Panc1 (cell line): ENCODE measurements at places on chromosomes 6 and 20. TPM values are rescaled to one million over a fixed set of nuclear protein-coding genes. Genes with fewer than 3 reads are reported as not detected.

DNA sequence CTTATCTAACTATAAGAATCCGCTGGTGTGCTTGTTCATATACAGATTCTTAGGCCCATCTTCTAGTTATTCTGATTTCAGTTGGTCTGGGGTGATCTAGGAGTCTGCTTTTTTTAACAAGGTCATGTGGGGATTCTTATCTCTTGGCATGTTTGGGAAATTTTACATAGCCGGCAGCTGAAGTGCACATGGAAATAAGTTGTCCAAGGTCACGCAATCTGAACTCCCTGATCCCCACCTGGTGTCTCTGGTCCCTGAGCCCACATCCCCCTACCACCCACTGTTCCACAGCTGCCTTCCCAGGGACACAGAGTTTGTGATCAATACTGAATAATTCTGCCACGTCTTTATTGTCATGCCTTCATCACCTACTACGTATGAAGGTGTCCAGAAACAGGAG is 90.8 kb downstream of the SSR1 start:
- no peak for DNase-seq

The GCM1 gene
- total RNA-seq = not detected

- DNase-seq = no peak
Measured at GRCh38 chr6:108123946-108124345, 41.9 kb upstream of the NR2E1 start.

- no peak for DNase-seq
Measured at GRCh38 chr6:35382015-35382414, 39.7 kb downstream of the PPARD start.

- no peak for DNase-seq
Measured at GRCh38 chr6:64289931-64290330, 654.3 kb downstream of the PHF3 start.

GRCh38 chr20:46279103-46279502 is 29.2 kb downstream of the CDH22 start:
- DNase-seq = no peak

GRCh38 chr20:55174172-55174571 is 698.8 kb downstream of the DOK5 start:
- no peak for DNase-seq

The PPIL6 gene
- total RNA-seq = 2.2 TPM

The DEFB119 gene
- total RNA-seq = not detected

The TFAP2A gene
- 83.9 TPM for total RNA-seq

- no peak for DNase-seq
Measured at GRCh38 chr6:15260099-15260821, 14.4 kb downstream of the JARID2 start.

The STX11 gene
- 3.2 TPM for total RNA-seq

- DNase-seq = no peak
Measured at GRCh38 chr20:2771631-2772080, 28.8 kb downstream of the CPXM1 start.

DNA sequence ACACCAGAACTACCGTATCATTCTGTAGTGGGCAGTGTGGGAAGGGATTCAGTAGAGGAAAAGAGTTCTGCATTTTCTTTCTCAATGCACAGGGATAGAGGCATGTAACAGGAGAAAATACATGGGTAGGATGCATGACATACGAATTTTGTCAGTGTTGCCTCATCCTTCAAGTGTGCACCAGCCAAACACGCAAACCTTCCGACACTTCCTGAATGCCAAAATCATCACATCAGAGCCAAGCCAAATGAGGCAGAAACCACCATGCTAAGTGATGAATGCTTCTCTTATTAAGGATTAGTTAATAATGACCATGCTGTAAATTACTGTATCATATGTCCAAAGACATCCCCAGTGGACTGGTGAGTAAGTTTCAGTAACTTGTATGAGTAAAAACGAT is 27.3 kb downstream of the RAMACL start:
- DNase-seq = no peak

DNA sequence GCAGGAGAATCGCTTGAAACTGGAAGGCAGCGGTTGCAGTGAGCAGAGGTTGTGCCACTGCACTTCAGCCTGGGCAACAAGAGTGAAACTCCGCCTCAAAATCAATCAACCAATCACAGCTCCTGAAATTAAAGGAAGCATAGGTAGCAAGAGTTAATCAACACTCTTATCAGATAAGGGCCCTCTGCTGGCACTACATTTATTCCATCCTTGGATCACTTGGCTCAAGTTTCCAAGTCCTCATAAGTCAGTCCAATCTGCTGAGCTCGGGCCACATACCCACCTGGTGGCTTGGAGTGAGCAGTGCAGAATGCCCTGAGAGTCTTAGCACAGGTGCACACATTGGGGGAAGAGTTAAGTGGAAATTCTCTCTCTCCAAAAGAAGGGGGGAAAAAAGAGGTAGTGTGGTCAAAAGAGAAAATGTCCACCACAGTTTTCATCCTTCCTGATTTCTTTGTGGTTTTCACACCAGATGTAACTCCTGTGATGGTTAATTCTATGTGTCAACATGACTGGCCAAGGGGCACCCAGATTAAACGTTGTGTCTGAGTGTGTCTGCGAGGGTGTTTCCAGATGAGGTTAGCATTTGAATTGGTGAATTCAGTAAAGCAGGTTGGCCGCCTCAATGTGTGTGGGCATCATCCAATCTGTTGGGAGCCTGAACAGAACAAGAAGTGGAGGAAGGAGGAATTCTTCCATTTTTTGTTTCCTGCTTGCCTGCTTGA is 14.2 kb upstream of the FAM8A1 start:
- no peak for DNase-seq

GRCh38 chr6:148086843-148087242 is 255.8 kb upstream of the SASH1 start:
- DNase-seq = no peak

GRCh38 chr6:150876598-150876997 is 11.1 kb downstream of the MTHFD1L start:
- no peak for DNase-seq

DNA sequence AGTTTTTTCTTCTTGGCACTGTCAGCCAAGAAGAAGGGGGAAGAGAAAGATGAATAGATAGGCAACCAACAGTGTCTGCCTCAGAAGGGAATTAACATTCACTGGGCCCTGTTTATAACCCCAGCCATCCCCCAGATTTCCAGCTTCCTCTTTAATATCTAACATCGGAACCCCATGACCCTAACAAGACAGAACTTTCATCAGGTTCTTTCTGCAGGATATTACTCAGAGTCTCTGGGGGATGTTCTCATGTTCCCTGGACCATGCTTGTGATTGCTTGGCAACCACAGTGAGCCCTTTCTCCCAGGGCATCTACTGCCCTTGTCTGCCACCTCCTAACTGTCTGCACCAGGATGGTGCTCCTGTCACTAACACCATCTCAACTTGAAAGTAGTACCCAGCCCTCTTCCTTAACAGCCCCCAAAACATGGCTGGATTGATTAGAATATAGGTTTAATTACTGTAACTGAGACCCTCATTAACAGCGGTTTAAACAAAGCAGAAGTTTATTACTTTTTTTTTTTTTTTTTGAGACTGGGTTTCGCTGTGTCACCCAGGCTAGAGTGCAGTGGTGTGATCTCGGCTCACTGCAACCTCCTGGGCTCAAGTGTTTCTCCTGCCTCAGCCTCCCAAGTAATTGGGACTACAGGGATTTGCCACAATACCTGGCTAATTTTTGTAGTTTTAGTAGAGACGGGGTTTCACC is 12.0 kb upstream of the PTPN1 start:
- no peak for DNase-seq

DNA sequence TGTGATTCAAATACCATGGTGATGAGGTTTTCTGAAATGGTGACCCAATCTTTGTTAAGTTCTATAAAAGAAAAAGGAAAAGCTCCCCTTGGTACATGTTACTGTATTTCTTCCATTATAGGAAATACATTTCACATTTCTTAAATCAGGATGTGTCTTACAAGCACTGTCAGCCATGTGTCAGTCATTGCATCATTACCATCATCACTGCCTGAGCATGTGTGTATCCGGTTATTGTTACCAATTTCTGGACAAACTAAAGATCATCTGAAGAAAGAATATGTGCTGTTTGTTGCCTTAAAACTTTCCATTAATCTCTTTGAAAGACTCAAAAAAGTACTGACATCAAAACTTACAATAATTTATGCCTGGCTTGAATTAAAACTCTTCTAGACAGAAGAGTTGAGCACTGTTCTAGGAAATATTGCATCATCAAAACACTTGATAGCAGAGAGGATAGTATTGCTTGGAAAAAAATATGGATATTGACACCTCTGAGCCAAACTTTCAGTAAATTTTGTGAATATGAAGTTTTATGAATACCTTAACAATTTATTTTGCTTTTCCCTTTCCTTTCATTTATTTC is 7.1 kb upstream of the TSPYL1 start:
- DNase-seq = no peak

DNA sequence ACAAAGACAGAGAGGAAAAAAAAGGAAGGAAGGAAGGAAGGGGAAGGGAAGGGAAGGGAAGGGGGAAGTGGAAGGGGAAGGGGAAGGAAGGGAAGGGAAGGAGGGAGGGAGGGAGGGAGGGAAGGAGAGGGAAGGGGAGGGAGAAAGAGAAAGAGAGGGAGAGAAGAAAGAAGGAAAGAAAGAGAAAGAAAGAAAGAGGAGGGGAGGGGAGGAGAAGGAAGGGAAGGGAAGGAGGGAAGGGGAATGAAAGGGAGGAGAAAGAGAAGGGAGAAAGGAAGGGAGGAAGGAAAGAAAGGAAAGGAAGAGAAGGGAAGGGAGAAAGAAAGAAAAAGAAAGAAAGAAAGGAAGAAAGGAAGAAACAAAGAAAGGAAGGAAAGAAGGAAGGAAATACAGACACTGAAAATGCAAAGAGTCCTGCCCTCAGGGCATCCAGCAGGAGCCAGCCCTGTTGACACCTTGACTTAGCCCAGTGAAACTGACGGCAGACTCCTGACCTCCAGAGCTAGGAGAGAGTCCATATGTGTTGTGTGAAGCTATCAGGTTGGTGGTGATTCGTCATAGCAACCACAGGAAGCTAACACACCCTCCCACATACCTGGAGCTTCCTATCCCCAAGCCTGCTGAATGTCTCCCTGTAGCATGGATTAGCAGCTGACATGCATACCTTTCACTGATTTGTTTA is 58.7 kb upstream of the SULF2 start:
- DNase-seq = no peak

The FAM209B gene
- not detected for total RNA-seq

DNA sequence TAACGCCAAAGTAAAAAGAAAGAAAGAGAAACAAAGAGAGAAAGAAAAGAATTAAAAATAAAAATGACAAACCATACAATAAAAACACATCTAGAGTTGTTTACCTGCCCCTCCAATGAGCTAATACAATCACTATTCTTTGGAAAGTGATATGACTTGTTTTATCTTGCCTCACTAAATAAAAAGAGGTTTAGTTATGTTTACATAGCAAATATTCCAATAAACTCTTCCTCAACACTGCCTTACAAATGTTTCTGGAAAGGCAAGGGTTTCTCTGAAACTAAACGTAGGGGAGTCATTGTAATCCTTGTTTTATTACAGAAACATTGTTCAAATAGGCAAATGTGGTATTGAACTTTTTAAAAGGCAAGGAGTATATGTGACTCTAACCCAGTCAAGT is 396.2 kb downstream of the EPM2A start:
- no peak for DNase-seq

DNA sequence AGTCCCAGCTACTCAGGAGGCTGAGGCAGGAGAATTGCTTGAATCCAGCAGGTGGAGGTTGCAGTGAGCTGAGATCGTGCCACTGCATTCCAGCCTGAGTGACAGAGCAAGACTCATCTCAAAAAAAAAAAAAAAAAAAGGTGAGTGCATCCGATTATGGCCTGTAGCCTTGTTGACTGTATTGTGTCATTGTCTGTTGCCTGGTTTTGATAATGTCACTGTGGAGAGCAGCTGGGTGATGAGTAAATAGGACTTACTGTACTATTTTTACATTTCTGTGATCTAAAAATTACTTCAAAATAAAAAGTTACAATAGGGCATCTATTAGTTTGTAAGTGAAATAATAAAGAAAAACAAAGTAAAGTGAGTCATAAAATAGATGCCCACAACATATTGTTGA is 134.1 kb upstream of the SALL4 start:
- DNase-seq = no peak

The SLC17A3 gene
- not detected for total RNA-seq

DNA sequence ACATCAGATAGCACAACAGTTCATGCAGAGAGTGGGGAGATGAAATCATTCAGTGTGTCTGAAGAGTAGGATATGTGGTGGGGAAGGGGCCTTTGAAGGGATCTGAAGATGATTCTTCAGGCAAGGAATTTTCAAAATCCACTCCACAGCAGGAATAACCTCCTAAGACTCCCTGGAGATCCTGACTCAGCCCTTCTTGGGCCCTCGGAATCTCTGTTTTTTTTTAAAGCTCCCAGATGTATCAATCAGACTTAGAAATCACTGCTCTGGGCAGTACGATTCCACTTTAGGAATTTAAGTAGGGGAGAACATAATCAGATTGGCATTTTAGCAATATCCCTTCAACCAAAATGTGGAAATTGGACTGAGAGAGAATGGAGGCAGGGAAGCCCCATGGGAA is 55.5 kb downstream of the RIOK1 start:
- no peak for DNase-seq

GRCh38 chr6:102216232-102216631 is 822.7 kb downstream of the GRIK2 start:
- DNase-seq = no peak

GRCh38 chr6:115948751-115949150 is 111.9 kb downstream of the FRK start:
- no peak for DNase-seq

DNA sequence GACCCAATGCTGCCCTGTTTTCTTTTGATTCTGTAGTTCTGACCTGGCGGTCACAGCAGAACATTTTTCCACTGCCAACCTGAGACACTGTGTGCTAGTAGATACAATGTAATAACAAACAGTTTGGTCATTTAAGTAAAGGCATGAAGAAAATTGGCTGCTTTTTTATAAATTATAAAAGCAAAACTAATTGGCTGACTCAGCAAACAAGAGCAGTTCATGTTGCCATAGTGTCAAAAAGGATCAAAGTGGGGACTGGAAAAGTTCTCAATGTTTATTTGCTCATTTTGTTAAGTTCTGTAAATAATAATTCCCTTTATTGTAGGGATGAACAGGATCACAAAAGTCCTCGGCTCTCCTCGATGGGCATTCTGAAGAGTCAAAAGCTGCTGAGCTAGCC is 599.5 kb downstream of the PKHD1 start:
- no peak for DNase-seq

The DEFB114 gene
- total RNA-seq = not detected
